ENCODE measurements at places on chromosomes 16 and 17. TPM values are rescaled to one million over a fixed set of nuclear protein-coding genes. Genes with fewer than 3 reads are reported as not detected.

DNA sequence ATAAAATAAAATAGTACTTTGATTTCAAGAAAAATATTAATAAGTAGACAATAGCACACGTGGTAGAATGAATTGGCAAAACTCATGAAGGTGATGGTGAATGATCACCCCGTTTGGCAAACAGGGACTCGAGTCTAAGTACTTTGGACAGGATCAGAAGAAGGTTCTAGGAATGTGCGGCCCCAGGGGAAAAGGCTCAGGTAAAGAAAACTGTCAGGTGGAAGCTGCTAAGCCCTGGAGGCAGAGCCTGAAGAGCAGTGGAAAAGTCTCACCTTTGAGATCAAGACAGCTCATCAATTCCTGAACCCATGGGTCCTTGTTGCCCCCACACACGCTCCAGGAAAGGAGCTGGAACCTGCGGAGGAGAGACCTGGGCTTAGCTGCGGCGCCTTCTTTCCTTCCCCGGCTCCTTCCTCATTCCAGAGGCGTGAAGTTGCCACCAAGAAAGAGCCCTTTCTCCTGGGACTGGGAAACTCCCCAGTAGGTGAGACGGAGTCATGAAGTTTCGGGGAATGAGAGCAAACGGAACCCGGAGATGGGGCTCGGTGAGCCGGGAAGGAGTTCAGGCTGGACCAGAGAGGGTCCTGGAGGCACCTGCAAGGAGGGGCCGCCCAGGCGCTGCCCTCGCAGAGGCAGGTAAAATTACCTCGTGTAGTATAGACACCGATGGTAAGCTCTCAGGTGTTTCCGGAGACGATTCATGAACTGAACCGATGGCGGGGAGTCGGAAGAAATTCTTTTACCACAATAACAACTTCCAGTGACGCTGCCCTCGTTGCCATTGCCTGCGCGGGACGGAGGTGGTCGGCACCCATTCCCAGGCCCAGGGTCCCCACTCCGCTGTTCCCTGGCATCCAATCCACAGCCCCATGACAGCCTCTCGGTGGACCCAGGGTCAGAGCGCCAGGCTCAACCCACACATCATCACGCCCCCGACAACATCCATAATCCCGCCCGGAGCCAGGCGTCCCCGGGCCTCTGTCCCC lies 1.2 kb upstream of the ZMYND15 start:
- peak overlapping the region; percentile 60 for H3K27ac ChIP-seq
- no peaks in the 10 kb centered on the region for H3K27me3 ChIP-seq
- no peaks in the 10 kb centered on the region for H3K36me3 ChIP-seq
- DNase-seq, result no peak
- peak overlapping the region; percentile 81 for H3K4me3 ChIP-seq

TP53TG3C gene
- 11.7 TPM for total RNA-seq

GRCh38 chr16:78970650-78971049 lies 629.9 kb downstream of the MAF start:
- H3K27me3 ChIP-seq, result no peaks in the 10 kb centered on the region
- H3K4me1 ChIP-seq, result no peaks in the 10 kb centered on the region
- no peaks in the 10 kb centered on the region for H3K36me3 ChIP-seq

TANC2 gene
- total RNA-seq, result 219 TPM

ADGRG1 gene
- 296 TPM for total RNA-seq

DNA sequence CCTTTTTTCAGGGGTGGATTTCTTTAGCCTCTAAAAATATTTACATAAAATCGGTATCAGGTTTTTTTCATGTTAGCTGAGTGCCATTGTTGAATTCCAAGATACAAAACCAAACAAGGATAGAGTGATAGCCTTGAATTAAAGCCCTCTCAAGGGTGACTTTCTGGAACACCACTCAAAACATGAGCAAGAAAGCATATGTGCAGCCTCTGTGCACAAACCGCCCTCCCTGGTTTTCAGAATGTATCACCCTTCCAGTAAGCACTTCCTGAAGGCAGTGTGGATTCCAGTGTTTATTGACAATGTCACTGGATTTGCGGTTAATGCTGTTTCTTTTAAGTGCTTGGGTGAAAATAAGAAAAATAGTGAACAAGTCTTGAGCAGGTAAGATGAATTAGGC lies 597.7 kb downstream of the TMEM114 start:
- H3K27me3 ChIP-seq, result no peaks in the 10 kb centered on the region
- DNase-seq, result no peak
- H3K4me3 ChIP-seq, result no peak overlapping the region
- no peaks in the 10 kb centered on the region for H3K4me1 ChIP-seq

ARHGAP44 gene
- total RNA-seq, result 11.3 TPM

DNA sequence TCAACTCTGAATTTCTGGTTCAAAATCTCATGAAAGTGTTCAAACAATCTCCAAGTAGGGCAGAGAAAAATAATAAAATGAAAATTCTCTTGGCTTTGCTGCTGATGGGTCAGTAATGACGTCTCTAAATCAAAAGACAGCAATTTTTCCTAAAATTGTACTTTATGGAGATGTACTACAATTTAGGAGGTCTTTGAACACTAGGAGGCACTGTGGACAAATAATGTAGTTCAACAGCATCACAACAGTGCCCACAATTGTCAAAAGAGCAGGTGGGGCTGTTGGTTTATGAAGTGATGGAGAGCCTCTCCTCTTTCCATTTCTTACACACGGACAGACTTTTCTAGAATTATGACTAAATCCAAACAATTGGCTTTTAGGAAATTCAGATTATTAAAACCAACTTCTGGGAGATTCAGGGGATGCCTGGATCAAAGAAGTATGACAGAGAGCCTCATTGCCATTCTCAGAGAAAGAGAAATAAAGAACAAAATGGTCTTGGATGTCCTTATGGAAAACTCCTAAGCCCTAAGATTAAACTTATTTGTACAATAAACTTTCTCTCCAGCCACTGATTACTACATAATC lies 23.8 kb downstream of the EZH1 start:
- no peak for DNase-seq
- H3K27ac ChIP-seq, result no peak overlapping the region
- H3K36me3 ChIP-seq, result no peaks in the 10 kb centered on the region
- no peak overlapping the region for H3K4me3 ChIP-seq

DNA sequence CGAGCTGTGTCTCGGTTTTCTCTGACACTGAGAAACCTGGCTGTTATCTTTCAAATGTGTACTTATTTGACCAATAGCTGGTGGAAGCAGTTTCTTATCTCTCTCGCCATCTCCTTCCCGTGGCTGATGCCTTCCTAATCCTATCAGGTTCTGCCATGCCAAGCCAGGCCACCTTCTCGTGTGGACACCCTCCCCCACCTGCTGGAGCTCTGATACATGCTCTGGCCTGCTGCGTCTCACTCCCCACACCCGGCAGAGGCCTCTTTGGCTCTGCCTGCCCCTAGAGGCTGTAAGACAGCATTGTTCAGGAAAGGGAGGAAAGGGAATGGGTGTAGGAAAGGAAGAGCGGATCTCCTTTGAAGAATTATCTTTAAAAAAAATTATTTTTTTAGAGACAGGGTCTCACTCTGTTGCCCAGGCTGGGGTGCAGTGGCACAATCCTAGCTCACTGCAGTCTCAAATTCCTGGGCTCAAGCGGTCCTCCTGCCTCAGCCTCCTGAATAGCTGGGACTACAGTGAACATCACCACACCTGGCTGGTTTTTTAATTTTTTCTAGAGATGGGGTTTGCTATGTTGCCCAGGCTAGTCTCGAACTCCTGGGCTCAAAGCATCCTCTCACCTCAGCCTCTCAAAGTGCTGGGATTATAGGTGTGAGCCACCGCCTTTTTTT lies 7.5 kb upstream of the ARMC5 start:
- no peak overlapping the region for H3K4me3 ChIP-seq
- no peak overlapping the region for H3K27ac ChIP-seq
- H3K4me1 ChIP-seq, result peaks cover 31% of the 10 kb centered on the region
- peak; percentile 82 for DNase-seq

NRN1L gene
- 4.2 TPM for total RNA-seq

NOXO1 gene
- 4.8 TPM for total RNA-seq

ZNF213 gene
- total RNA-seq, result 57.3 TPM

- no peak overlapping the region for H3K27ac ChIP-seq
- no peak overlapping the region for H3K4me3 ChIP-seq
- no peaks in the 10 kb centered on the region for H3K36me3 ChIP-seq
- H3K27me3 ChIP-seq, result no peaks in the 10 kb centered on the region
- DNase-seq, result no peak
- H3K4me1 ChIP-seq, result peaks cover 19% of the 10 kb centered on the region
Measured at GRCh38 chr16:10981697-10982216, 37.4 kb downstream of the CLEC16A start.

SECTM1 gene
- total RNA-seq, result 5.9 TPM

GRCh38 chr16:50298591-50299507 lies 32.5 kb downstream of the ADCY7 start:
- H3K36me3 ChIP-seq, result no peaks in the 10 kb centered on the region
- no peak overlapping the region for H3K27ac ChIP-seq
- H3K4me1 ChIP-seq, result no peaks in the 10 kb centered on the region
